Memory B cell (primary cell): ENCODE measurements at places on chromosomes 3 and 15.

DNA sequence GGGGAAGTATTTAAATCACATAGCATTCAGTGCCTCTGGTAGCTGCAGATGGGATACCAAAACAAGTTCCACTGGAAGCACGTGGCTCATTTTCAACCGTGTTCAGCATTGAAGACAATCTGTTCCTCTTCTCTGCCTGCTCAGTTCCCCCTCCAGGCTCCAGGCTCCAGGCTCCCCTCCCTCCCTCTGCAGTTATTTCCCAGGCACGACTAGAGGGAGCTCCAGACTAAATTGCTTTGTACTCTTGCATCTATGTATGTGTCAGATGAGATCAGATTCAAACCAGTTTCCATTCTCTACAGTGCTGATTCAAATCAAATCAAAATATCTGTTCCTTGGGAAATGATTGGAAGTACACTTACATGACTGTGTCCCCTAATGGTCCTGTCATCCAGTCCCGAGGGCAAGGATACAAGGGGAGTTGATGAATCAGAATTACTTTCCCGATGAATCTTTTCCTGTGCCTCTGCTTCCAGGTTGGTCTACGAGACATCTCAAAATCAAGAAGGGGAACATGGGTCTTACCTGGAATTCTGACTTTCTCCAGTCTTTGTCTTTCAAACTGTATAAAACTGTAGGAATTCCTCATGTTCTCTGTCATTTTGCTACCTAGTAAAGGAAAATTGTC is 600.5 kb downstream of the EDEM1 start:
- DNase-seq = no peak

DNA sequence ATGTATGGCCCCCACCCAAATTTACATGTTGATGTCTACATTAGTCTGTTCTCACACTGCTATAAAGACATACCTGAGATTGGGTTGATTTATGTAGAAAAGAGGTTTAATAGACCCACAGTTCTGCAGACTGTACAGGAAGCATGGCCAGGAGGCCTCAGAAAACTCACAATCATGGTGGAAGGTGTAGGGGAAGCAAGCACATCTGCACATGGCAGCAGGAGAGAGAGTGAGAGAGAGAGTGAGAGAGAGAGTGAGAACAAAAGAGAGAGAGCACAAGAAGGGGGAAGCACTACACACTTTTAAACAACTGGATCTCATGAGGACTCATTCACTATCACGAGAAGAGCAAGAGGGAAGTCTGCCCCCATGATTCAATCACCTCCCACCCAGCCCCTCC is 130.5 kb downstream of the XXYLT1 start:
- DNase-seq = no peak

DNA sequence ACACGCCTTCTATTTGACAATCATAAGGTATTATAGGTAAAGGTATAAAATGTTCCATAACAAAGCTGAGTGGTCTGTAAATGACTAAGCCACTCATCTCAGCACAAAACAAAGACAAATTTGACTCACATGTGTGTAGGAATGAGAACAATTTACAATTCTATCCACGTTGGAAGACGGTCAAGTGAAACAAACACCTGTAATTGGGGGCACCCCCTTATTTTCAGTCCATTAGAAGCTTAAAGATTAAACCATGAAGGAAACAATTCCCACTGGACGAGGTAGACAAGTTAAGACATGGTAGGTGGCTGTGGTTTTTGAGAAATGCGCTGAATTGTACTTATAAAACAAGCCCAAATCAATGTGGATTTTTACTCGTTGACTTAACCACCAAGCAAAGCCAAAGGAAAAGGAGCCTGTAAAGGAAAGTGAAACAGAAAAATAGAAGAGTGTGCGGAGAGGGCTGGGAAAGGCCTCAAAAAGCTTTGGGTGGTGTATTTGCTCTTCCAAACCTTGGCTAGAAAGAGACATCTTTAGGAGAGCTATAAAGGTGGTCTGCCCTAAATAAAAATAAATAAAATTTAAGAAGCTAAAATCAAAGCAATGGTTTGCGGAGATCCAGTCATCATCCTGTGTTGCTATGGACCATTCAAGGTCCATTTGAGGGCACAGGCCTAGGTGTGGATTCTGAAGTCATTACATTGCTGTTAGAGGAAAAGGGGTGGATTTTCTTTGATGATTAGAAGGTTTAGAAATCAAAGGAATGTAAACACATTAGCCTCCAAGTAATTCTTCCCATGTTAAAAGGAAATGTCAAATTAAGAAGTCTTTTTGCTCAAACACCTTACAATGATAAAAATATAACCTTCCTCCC is 135.0 kb downstream of the TFG start:
- DNase-seq = no peak

- DNase-seq = no peak
Observed at GRCh38 chr3:119322021-119322834, 28.0 kb downstream of the ARHGAP31 start.

- DNase-seq = no peak
Observed at GRCh38 chr15:31346367-31347066, 19.9 kb downstream of the KLF13 start.

DNA sequence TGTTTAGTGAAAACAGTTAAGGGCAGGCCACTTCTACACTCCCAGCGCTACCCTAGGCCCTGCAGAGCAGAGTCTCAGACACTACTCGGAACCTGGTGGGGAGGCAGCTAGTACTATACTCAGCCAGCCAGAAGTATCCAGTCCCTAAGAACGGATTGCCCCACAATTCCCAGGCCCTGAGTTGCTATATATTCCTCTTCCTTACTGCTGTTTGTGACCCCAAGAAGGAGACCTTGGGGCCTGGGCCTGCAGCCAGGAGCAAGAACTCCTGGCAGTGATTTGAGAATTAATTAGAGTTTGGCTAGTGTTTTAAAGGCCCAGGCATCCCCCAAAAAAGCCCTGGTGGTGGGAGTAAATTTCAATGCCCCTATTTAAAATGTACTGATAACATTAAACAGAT is 87.7 kb downstream of the RBPMS2 start:
- DNase-seq = no peak

DNA sequence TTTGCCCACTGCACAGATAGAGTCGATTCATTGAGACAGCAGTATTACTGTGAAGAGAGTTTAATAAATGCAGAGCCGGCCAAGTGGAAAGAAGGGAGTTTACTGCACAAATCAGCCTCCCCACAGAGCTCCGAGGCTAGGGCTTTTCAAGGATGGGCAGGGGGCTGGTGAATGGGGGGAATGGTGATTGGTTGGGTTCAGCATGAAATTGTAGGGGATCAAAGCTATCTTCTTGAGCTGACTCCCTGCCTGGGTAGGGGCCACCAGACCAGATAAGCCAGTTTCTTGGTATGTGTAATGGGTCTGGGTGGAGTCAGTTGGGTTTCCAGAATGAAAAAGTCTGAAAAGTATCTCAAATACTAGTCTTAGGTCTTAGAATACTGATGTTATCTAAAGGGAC is 66.6 kb downstream of the SYNPR start:
- no peak for DNase-seq

DNA sequence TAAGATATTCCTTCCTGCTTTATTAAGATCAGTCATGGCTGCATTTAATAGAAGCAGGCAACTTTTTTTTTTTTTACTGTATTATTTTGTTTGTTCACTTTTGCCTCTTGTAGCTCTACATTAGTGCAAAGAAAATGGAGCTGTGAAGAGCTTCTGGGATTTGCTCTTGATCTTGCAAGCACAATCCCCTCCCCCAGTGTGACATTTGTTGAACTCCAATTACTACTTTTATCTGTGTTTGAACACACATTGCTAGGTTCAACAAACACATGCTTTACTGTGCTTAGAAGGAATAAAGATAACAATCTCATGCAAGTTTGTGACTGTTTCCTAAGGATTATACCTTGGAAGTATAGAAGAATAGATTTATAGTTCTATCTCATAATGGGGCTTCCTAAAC is 648.8 kb downstream of the NLGN1 start:
- DNase-seq = no peak

DNA sequence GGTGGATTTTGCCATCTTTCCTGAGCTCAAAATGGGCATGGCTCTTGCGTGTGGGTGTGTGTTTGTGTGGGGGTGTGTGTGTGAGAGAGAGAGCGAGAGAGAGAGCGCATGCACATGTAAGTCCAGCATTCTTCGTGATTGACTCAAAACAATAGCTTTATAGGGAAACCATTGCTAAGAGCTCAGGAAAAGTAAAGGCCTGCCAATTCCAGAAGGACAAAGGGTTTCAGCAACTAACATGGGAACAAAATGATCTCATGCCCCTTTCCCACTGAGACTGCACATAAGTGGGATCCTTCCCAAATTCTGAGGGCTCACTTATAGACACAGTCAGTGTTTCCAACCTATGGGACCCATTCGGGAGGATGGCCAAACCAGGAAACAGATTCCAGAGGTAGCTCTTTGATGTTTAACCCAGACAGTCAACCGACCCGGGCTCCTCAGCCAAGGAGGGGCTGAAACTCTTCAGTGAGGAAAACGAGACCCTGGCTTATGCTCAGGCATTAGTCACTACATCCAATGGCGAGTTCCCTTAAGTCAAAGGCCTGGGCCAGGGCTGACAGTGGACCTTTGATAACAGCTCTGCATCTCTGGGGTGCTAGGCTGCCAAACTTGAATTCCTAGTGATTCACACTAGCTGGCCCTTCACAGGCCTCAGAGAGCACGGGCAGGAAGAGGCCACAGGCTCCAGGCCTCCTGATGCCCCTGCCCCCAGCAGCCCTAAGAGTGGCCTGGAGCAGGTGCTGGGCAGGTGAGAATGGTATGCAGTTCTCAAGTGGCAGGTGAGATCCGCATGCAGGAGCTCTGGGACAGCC is 305.0 kb upstream of the C2CD4B start:
- no peak for DNase-seq

GRCh38 chr3:114270019-114270418 is 23.8 kb upstream of the TIGIT start:
- no peak for DNase-seq

DNA sequence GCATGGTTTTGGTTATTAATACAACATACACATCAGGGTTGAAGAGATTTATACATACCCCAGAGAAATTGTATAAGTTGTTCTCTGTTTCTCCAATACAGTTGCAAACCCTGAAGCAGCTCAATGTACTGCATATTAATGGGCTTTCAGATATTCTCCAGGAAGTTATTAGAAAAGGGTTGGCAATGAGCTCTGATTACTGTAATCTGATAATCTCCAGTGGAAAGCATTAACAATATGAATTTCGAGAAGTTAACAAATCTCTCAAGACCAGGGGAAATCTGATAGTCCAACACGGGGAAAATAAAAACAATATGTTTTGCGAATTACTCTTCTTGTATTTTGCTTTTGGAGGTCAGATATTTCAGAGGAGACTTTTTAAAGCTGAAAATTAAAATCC is 950.1 kb downstream of the TBL1XR1 start:
- DNase-seq = no peak

- DNase-seq = no peak
Observed at GRCh38 chr3:133881939-133882825, 13.5 kb downstream of the RAB6B start.

DNA sequence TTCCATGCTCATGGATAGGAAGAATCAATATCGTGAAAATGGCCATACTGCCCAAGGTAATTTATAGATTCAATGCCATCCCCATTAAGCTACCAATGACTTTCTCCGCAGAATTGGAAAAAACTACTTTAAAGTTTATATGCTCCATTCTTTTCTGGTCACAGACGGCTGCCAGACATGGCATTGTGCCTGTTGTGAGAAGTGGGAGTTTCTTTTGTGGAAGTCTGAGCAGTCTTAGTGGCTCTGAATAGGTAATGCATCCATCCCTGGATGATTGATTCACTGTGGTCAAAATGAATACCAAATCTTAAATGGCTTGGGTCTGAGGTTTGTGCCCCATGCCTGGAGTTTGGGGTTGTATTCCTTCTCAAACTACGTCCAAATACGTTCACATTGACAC is 274.5 kb upstream of the AZI2 start:
- DNase-seq = no peak

- DNase-seq = no peak
Observed at GRCh38 chr3:49619649-49620048, 54.5 kb upstream of the APEH start.

GRCh38 chr15:61828860-61829513 is 231.3 kb downstream of the VPS13C start:
- DNase-seq = no peak

- no peak for DNase-seq
Observed at GRCh38 chr3:102125994-102126368, 276.7 kb downstream of the NFKBIZ start.

GRCh38 chr3:17158941-17159682 is 274.4 kb downstream of the PLCL2 start:
- DNase-seq = no peak

GRCh38 chr3:135260025-135260424 is 465.0 kb downstream of the EPHB1 start:
- DNase-seq = no peak

DNA sequence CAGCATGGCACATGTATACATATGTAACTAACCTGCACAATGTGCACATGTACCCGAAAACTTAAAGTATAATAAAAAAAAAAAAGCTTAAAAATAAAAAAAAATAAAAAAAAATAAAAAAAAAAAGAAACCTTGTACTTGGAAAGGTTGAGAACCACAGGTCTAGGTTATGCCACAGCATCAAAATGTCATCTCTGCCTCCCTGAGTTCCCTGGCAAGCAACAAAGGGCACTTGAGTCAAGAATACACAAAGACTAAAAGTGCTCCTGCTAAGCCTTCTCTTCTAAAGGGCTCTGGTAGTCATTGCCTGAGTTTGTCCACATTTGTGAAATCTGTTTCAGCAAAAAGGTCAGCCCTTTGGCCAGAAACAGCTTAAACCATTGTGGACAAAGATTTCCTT is 395.8 kb upstream of the CCDC54 start:
- no peak for DNase-seq

DNA sequence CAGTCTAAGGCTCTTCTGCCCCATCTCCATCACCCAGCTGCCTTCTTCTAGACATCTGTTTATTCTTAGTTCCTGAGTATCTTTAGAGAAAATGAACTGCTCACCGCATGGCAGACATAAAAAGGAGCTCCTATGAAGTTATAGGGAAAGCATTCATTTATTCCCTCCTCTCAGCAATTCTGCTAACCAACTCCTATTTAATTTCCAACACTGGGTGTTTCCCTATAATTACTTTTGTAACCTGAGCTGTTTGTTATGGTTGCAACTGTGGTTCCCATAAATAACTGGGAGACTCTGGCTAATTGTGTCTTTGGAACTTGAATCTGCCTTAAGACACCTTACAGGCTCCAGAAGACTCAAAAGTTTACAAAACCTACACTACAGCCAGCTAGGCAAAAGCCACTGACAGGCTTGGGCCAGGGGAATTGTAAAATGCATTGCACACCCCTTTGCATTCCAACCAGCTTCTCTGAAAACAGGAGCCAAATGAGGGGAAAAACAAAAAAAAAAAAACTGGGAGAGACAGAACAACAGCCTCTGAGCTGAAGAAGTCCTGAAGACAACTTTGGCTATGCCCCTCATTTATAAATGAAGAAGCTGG is 231.5 kb upstream of the FEZF2 start:
- no peak for DNase-seq
